Activated effector memory CD4-positive, alpha-beta T cell treated with Interleukin-2 at 50 U/mL for 16 hours (primary cell): ENCODE measurements at places on chromosomes 13 and 19.

DNA sequence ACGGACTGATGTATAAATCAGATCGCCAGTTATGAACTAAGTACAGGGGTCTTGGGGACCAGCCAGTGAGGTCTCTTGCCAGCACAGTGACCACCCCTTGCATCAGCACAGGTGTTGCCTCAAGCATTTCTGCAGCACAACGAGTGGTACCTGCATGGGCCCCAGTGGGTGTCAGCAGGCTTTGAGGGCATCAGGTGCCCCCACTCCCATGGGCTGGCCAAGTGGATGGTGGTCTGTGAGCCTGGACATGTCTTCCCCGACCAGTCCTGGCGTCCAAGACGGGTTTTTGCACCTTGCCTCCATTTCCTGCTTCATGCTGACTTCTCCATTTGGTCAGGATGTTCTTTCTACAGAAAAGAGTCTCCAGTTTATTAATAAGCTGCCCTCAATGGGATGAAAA, 22.4 kb upstream of the ARHGEF7 start:
- DNase-seq, result no peak

DNA sequence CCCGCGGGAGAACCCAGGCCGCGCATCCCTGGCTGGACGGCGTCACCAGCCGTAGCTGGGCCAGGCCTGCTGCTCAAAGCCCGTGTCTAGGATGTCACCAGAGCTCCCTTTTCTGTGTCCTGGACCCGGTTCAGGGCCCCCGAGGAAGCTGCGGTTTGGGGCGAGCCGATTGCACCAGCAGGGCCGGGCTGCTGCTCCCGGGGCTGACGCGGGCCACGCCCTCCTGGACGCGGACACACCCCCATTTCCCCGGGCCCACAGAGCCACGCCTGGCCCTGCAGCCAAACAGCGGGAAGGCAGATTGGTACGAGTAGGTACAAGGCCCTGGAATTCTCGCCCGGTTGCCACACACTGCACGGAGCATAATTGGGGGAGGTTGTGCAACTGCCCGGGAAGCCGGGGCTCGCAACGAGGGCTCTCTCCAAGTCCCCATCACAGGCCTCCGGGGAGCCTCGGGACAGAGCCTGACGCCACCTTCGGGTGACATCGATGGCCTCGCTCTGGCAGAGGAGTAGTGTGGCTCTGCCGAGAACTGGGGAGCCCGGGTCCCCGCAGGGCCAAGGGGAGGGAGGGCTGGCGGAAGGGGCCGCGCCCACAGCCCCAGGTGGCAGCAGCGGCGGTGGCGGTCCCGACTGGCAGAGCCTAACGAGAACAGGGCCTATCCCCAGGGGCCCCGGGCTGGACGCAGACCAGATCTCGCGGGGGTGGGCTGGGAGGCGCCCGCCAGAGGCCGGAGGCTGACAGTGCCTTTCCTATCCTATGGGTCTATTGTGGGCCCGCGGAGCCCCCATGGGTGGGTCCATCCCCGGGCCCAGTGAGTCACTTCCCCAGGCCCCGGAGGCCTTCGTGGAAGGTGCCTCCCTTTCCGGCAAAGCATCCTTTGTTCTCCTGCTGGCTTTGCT, 23.5 kb downstream of the KCTD15 start:
- peak; percentile 69 for DNase-seq

DNA sequence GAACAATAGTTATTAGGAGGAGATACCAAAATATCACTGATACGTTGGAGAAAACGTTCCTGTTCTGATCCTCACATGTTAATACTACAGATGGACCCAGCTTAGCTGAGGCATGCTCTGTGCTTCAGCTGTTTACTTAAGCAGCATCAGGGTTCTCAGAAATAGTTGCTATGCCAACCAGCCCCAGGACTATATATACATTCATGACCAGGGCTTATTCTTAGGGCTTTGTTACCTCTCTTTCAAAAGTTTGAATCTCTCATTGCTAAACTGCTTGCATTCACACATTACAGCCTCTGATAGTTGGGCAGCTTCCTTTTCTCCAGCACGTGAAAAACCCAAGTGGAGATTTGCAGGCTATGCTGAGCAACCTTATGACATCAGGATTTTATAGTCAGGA, 800.4 kb downstream of the DIAPH3 start:
- DNase-seq, result no peak

GRCh38 chr13:32989290-32989667, 26.9 kb upstream of the KL start:
- DNase-seq, result no peak

GRCh38 chr13:98507282-98507797, 69.6 kb downstream of the STK24 start:
- no peak for DNase-seq
